Cortex of kidney (tissue), 1 donor: ENCODE measurements at places on chromosomes 1 and 21.

GRCh38 chr1:7712731-7713323 lies 58.3 kb upstream of the VAMP3 start:
- DNase-seq = no peak

DNA sequence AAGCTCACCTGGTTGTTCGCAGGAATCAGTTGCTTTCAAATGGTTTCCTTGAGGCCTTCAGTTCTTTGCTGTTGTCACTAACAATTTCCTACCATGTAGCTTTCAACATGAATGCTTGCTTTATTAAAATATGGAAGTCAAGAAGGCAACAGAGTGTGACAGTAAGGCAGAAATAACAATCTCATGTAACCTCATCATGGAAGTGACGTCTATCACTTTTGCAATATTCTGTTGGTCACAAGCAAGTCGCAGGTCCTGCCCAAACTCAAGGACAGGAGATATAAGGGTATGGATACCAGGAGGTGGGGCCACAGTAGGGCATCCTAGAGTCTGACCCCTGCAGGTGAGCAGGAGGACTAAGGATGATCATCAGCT lies 296.8 kb upstream of the ZP4 start:
- no peak for DNase-seq

GRCh38 chr1:113792986-113793385 lies 19.3 kb downstream of the RSBN1 start:
- DNase-seq = no peak

GRCh38 chr1:176531921-176532897 lies 69.2 kb downstream of the PAPPA2 start:
- DNase-seq = no peak
